ENCODE measurements at places on chromosomes 3 and 15. TPM values are rescaled to one million over a fixed set of nuclear protein-coding genes. Genes with fewer than 3 reads are reported as not detected.
A peak's percentile ranks its signal among the peaks of the same experiment; 100 is the strongest.

GRCh38 chr3:121667333-121667732 lies 6.6 kb upstream of the HCLS1 start:
- DNase-seq: no peak
- peaks cover 19% of the 10 kb centered on the region for H3K4me1 ChIP-seq
- no peak overlapping the region for H3K4me3 ChIP-seq
- no peaks in the 10 kb centered on the region for H3K27me3 ChIP-seq
- H3K27ac ChIP-seq: no peak overlapping the region

DNA sequence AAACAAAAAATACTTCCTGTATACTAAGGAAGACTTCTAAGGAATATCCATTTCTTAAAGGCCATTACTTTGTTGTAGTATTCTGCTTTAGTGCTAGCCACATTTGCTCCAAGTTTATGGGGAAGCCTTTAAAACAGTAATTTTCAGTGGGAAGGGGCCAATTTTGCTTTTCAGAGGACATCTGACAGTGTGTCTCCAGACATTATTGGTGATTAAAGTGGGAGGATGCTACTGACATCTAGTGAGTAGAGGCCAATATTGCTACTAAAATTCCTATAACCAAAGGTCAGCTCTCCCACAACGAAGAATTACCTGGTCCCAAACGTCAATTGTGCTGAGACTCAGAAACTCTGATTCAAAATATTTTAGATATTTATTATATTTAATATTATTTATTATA lies 24.8 kb downstream of the SLC28A2 start:
- H3K4me1 ChIP-seq: peaks cover 6% of the 10 kb centered on the region
- no peak overlapping the region for H3K27ac ChIP-seq
- H3K4me3 ChIP-seq: no peak overlapping the region
- H3K36me3 ChIP-seq: no peaks in the 10 kb centered on the region

DNA sequence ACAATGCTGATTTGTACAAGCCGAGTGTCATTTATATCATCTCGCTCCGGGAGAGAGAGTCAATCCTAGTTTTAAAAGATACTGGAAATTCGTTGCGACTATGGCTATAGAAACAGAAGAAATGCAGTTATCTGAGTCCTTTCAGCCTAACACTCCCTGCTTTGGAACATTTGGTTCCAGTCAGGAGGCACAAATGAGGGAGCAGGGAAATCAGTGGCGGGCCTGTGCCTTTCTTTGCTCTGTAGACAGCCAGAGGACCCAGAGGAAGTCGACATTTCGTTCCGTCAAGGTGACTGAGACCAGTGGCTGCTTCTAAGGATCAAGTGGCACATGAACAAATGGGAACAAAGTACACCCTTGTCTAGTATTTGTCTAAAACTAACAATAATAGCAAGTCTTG lies 745 bp upstream of the RIOX2 start:
- no peaks in the 10 kb centered on the region for H3K27me3 ChIP-seq
- H3K36me3 ChIP-seq: no peaks in the 10 kb centered on the region
- H3K27ac ChIP-seq: no peak overlapping the region

DNA sequence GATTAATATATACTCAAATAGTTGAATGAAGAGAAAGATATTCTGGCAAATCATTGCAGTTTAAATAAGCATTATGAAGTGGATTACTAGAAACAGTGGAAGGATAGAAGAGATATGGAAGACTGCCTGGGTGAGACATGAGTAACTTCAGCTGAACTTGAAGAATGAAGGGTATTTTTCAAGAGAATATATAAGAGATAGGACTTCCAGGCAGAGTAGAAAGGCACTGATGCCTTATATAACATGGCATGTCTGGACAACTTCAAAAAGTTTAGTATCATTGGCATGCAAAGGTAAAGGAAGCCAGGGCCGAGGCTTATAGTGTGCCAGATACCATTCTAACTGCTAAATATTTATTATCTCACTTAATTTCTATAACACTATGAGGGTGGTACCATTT lies 126.5 kb upstream of the SLC7A14 start:
- no peaks in the 10 kb centered on the region for H3K36me3 ChIP-seq
- no peaks in the 10 kb centered on the region for H3K27me3 ChIP-seq
- peaks cover 30% of the 10 kb centered on the region for H3K4me1 ChIP-seq
- H3K27ac ChIP-seq: no peak overlapping the region
- no peak overlapping the region for H3K4me3 ChIP-seq

DNA sequence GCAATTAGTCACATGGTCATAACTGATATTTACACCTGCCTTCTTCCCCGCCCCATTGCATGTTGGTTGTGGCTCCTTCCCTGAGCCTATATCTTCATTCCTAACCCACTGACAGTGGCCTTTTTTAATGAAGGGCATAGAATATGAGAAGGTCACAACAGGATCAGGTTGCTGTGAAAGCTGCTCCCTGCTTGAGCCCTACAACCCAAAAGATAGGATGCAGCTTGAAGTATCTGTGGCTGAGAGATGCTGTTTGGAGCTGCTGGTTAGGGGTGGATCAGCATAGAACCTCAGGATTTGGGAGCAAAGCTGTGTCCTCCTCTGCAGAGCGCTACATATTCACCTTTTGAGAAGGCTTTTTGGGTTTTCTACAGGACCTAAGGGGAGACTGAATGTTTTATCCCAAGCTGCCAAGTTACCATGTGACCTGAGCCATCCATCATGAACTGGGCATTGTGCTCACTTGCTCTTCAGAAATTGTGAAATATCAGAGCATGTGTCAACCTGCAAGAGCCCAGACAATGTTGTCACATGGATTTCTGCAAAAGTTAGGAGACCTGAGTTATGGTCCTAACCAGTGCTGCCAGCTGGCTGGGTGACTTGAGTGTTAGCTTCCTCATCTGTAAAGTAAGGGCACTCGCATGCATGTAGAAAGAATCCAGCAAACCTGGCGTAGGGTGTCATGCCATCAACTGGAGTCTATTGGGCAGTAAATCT lies 49.8 kb upstream of the ARL8B start:
- no peak overlapping the region for H3K4me3 ChIP-seq
- no peaks in the 10 kb centered on the region for H3K36me3 ChIP-seq
- H3K27ac ChIP-seq: no peak overlapping the region
- no peaks in the 10 kb centered on the region for H3K4me1 ChIP-seq
- H3K27me3 ChIP-seq: peaks cover 5% of the 10 kb centered on the region

- no peaks in the 10 kb centered on the region for H3K27me3 ChIP-seq
- no peaks in the 10 kb centered on the region for H3K4me1 ChIP-seq
- no peak for DNase-seq
These were observed 820.9 kb upstream of the GRM7 start for GRCh38 chr3:6039971-6040370.

GPR149 gene
- not detected for total RNA-seq

RGMA gene
- 52.7 TPM for total RNA-seq

SEMA3G gene
- total RNA-seq: 0.10 TPM

- H3K27ac ChIP-seq: no peak overlapping the region
- H3K4me1 ChIP-seq: no peaks in the 10 kb centered on the region
- H3K27me3 ChIP-seq: no peaks in the 10 kb centered on the region
- no peak for DNase-seq
- H3K4me3 ChIP-seq: no peak overlapping the region
These were observed 28.9 kb downstream of the PARP15 start for GRCh38 chr3:122606330-122606729.

FOXL2NB gene
- 0.23 TPM for total RNA-seq

DNA sequence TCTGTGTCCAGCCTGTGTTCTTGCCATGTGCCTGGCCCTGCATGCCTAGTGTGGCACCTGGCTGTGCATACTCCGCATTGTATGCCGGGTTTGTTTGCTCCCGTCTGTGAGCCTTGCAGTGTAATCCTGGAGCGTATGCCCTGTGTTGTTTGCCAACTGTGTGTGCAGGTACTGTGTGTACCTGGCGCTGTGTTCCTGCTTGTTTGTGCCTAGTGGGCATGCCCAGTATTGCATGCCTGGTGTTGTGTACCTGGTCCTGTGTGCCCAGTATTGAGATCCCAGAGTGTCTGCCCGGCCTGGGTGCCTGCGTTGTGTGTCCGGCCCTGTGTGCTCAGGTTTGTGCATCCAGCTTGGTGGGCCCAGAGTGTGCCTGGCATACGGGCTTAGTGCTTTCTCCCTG lies 54.5 kb upstream of the CHRNA7 start:
- no peak for DNase-seq
- H3K27ac ChIP-seq: no peak overlapping the region
- H3K27me3 ChIP-seq: no peaks in the 10 kb centered on the region
- no peaks in the 10 kb centered on the region for H3K36me3 ChIP-seq
- H3K4me1 ChIP-seq: peaks cover 4% of the 10 kb centered on the region

GRCh38 chr3:171654809-171655208 lies 155.5 kb downstream of the PLD1 start:
- H3K4me1 ChIP-seq: peaks cover 16% of the 10 kb centered on the region
- peak; percentile 47 for DNase-seq
- no peak overlapping the region for H3K4me3 ChIP-seq
- H3K27me3 ChIP-seq: no peaks in the 10 kb centered on the region
- H3K36me3 ChIP-seq: no peaks in the 10 kb centered on the region

RNF13 gene
- total RNA-seq: 22.6 TPM

GALNT15 gene
- not detected for total RNA-seq

- DNase-seq: no peak
- H3K4me1 ChIP-seq: no peaks in the 10 kb centered on the region
- no peaks in the 10 kb centered on the region for H3K27me3 ChIP-seq
- no peak overlapping the region for H3K27ac ChIP-seq
- no peaks in the 10 kb centered on the region for H3K36me3 ChIP-seq
- H3K4me3 ChIP-seq: no peak overlapping the region
These were observed 99.4 kb upstream of the LPP start for GRCh38 chr3:188054541-188054940.
